ENCODE measurements at places on chromosomes 3 and 15.

DNA sequence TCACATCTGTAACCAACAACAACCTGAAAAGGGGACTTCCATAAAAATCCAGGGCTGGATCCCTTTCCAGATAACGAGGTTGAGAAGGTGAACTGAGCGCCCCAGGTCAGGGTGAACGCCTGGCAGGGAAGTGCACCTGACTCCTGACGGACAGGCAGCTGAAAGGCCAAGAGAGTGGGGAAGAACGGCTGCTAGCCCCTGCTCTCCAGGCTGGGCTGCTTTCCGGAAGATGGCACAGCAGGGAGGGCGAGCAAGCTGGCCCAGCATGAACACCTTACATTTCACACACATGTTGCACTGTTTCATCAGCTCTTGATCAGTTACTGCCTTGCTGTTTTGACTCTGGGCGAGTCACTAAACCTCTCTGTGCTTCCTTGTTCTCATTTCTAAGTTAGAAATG lies 127.2 kb upstream of the IQSEC1 start:
- DNase-seq: no peak

GRCh38 chr3:185837414-185837813 lies 12.6 kb upstream of the IGF2BP2 start:
- DNase-seq: no peak

- no peak for DNase-seq
Measured at GRCh38 chr15:56344336-56344735, 20.9 kb upstream of the TEX9 start.

GRCh38 chr3:59777667-59778077 lies 727.8 kb upstream of the CFAP20DC start:
- no peak for DNase-seq

- DNase-seq: no peak
Measured at GRCh38 chr3:129996073-129996472, 21.6 kb downstream of the TRH start.

- DNase-seq: no peak
Measured at GRCh38 chr3:103968751-103969150, 1398.0 kb upstream of the ALCAM start.

GRCh38 chr15:101013769-101014675 lies 94.9 kb downstream of the LRRK1 start:
- no peak for DNase-seq

DNA sequence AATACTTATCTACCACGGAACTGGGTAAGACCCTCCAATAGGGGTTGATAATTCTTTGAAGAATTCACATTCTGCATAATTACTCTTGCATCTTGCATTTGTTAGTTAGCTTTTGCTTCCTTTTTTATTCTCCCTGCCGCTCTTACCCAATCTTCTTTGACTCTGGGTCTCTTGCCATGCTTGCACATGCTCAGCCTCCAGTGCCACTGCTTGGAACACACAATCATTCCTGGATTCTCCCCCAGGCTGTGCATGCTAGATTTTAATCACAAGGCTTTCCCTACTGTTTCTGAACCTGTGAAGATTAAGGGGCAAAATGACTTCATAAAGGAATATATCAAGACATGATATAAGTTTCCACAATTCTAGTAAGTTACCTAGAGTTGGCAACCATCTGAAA lies 133.1 kb downstream of the IL1RAP start:
- DNase-seq: no peak

DNA sequence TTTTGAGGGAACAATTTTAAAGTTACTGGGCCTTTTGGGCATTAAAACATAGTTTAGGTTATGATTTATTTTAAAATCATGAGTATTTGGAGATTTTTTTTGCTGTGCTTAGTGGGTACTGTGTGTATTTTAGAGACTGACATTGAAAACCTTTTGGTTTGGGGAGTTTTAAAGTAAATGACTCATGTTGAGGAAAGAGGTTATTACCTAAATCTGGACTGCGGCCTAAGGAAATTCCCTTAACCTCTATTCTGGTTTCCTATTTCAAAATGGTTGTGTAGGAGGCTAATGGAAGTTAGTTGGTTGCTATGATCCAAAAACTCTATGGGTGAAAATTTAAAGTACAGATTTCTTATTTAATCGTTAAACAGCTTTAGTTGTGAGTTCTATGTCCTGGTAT lies 57.3 kb upstream of the DPH6 start:
- DNase-seq: peak; percentile 12
